ENCODE measurements at places on chromosomes 12 and 14.

- no peak for DNase-seq
Measured at GRCh38 chr12:124742678-124743077, 121.0 kb downstream of the SCARB1 start.

GRCh38 chr12:110796952-110797351 lies 49.8 kb upstream of the CCDC63 start:
- DNase-seq: no peak

- DNase-seq: no peak
Measured at GRCh38 chr14:85442996-85443395, 86.9 kb upstream of the FLRT2 start.

DNA sequence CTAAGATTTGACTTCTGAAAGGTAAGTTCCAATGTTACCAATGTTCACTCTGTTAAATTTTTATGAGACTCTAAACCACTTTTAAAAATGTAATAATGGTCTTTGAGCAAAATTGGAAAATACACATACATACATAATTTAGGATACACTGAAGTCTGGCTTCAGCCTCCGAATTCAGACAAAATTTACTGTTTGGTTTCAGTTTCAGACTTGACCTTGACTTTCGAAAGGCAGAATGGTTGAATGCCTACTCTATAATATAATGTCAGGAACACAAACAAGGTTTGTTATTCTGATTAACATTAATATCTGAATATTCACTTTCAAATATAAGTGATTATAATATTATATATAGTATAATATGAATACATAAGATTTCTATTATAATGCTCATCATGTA lies 74.1 kb upstream of the KRAS start:
- no peak for DNase-seq

- no peak for DNase-seq
Measured at GRCh38 chr14:71648725-71649124, 283.5 kb upstream of the RGS6 start.

DNA sequence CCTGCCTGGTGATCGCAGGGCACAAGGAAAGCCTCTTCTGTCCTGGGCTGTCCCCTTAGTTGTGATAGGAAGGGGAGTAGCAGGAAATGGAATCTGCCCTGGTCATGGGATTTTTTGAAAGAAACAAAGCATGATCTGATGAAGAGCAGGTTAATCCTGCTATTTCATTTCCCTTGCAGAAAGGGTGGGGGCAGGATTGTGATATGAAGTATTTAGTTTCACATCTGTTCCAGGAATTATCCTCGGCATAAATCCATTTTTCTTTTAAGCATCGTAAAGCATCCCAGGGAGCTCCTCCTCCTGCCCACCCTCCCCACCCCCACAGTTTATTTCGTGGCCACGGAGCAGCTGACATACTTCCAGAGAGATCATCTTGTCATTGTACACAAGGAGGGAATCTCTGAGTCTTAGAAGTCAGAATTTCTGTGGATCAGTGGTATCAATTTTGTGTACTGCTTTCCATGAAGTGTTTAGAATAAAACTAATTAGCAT lies 53.1 kb downstream of the TGFB3 start:
- DNase-seq: no peak

DNA sequence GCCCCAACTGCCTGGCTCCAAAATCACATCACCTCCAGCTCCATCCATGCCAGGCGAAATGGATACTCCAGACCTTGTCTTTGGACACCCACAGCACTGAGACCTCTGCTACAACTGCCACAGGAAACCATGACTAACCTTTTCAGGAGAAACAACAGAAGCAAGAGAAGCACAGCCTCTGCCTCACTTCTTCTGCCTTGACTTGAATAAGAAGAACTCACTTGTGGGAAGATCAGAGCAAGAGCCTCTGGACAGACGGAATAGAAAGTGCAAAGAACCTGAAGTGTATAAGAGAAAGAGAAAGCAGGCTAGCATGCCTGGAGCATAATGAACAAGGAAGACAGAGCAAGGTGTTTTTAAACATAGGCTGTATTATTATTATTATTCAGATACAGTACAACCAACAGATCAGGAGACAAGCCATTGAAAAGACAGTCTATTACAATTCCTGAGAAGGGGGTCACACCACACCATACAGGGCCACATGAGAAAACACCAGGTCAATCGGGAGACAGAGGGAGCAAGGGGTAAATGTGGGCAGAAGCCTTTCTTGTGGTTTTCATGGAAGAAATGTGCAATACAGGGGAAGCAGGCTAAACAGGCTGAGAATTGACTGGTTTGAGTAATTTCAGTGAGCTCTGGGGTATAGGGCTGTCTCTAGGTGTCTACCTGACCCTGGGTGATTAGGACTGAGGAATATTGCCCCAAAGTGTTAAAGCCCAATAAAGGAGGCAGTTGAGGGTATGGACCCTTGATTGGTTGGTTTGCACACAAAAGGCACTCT lies 7.4 kb upstream of the OR10P1 start:
- no peak for DNase-seq

DNA sequence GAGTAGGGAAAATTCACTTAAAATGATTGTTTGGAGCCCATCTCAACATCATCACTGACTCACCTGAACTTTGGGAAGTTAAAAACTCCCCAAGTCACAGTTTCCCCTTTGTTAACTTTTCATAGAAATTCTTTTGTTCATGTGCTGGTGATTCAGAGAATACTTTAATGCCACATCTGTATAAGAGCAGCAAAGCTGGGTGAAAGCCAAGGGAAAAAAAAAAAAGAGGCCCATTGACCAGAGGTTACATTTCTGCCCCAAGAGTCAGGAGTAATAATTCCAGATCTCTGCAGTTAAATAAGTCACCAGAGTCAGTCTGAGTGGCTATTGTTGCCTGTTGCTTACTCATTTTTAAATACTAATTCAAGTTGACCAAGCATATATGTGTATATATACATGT lies 136.4 kb upstream of the LGR5 start:
- DNase-seq: no peak

GRCh38 chr14:94330857-94331256 lies 7.7 kb upstream of the SERPINA6 start:
- no peak for DNase-seq

DNA sequence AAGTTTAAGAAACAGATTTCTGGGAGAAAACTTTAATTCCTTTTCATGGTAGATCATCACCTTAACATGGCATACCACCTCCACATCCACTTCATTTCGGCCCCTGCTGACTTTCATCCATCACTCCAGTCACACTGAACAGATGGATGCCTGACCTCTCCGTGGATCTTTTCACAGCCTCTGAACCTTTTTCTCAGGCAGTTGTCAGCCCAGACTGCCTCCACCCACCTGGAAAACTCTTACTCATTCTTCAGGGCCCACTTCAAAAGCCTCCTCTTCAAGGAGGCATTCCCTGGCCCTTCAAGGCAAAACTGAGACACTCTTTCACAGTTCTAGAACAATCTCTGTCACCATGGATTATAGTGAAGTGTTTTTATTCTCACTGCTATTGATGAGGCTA lies 52.9 kb downstream of the GXYLT1 start:
- no peak for DNase-seq

DNA sequence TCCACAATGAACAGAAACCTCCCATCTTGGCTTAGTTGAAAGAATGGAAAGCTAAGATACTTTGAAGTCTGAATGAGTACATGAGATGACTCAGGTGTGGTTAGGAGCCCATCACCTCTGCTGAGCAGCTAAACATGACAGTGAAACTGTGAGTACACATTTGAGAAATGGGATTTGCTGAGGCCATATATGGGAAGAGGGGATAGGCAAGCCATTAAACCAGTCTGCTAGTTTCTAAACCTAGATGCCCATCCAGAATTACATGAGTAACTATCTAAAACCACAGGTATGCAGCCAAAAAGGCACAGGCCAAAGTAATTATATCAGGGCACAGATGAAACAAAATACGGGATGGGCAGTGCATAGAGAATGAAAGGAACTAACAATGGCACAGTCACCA lies 41.2 kb downstream of the NKX2-1 start:
- no peak for DNase-seq

DNA sequence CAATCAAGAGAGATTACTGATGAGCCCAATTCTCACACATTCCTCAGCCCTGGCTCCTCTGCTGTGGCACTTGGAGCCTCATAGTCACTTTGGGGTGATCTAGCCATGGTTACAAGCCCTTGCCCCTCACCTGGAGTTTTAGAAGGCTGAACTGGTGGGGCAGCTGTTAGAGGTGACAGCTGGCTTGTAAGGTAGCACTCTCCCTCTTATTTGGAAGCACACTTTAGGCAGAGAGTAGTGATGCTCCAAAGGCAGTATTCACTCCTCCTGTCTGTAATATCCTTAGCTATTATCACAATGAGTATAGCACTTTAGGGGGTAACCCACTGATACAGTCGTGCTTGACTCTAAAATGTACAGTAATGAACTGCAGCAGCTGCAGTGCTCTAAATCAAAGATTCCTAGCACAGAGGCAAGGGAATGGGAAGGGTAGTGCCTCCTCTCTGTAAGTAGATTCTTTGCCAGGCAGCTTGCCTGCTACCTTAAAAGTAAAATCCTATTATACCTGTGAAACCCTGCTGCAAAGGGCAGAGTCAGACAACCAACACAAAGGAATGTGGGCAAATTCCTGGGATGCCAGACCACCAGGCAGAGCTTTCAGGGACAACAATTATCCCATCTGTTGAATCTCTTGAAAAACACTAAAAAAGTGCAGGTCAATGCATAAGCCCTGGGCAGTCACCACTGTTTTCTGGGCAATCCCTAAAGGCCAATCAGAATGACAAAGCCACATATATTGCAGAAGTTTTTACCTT lies 336.3 kb downstream of the NOVA1 start:
- no peak for DNase-seq

DNA sequence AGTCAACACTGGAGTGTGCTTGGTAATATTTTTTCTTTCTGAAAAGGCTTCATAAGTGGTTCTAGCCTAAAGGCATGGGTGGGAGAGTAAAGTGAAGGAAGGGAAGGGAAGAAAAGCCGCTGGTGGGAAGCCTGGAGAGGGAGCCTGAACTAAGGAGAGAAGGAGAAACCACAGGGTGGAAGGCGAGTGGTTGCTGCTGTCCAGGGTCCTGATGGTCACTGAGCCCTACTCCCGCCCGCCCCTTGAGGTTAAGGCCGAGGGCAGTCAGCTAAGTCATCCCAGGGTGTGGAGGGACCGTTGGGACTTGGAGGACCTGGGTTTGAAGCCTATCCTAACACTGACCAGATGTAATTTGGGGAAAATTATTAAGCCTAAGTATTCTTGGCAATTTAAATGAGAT lies 189.1 kb downstream of the PIWIL1 start:
- DNase-seq: no peak

GRCh38 chr12:42887657-42888056 lies 298.1 kb upstream of the PRICKLE1 start:
- DNase-seq: no peak

DNA sequence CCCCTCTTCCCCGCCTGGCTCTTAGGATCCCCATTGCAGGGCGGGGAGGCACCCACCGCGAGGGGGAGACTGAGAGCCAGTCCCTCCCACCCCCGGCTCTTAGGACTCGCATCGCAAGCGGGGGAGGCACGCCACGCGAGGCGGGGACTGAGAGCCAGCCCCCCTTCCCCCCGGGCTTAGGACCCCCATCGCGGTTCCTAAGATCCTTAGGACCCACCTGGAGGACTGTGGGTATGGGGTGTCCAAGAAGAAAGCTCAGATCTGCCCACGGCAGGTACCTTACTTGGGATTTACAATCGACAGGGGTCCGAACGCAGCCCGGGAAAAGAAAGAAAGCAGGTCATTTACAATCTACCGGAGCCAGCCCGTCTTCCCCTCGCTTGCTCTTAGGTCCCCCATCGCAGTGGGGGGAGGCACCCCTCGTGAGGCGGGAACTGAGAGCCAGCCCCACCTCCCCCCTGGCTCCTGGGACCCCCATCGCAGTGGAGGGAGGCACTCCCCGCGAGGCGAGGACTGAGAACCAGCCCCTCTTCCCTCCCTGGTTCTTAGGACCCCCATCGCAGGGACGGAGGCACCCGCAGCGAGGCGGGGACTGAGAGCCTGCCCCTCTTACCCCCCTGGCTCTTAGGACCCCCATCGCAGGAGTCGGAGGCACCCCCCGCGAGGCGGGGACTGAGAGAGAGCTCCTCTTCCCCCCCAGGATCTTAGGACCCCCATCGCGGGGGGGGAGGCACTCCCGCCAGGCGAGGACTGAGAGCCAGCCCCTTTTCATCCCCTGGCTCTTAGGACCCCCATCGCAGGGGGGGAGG lies 43.7 kb downstream of the DDX11 start:
- peak; percentile 62 for DNase-seq

GRCh38 chr14:95538801-95539509 lies 4.1 kb downstream of the GLRX5 start:
- DNase-seq: no peak

GRCh38 chr12:5008661-5009060 lies 35.0 kb upstream of the KCNA5 start:
- no peak for DNase-seq

DNA sequence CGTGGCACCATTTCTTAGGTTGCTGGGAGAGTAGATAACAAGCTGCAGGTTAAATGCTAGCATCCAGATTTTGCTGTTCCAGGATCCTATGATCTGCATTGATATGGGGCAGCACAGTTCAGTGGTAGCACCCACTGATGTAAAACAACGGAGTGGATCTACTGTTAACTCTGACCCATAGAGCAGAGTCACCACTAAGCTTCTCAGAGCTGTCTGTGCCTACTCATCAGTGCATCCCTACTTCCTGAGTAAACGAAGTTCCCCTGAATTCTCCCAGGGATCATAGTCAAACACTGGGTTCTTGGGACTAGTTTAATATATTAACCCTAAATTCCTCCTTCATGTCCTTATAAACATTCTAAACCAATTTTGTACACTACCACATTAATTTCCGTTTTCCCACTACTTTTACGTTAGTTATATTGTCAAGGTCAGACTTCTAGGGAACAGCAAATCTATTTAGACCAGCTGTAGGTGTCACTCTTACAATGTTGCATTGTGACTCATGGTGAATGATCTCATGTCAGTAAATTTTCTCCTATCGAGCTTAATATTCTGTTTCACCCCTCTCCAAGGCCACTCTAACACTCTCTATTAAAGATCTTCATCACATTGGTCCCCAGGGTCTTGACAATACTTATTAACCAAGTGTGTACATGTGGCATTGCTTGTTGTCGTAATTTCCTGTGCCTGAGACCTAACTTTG lies 10.3 kb downstream of the RERGL start:
- no peak for DNase-seq

DNA sequence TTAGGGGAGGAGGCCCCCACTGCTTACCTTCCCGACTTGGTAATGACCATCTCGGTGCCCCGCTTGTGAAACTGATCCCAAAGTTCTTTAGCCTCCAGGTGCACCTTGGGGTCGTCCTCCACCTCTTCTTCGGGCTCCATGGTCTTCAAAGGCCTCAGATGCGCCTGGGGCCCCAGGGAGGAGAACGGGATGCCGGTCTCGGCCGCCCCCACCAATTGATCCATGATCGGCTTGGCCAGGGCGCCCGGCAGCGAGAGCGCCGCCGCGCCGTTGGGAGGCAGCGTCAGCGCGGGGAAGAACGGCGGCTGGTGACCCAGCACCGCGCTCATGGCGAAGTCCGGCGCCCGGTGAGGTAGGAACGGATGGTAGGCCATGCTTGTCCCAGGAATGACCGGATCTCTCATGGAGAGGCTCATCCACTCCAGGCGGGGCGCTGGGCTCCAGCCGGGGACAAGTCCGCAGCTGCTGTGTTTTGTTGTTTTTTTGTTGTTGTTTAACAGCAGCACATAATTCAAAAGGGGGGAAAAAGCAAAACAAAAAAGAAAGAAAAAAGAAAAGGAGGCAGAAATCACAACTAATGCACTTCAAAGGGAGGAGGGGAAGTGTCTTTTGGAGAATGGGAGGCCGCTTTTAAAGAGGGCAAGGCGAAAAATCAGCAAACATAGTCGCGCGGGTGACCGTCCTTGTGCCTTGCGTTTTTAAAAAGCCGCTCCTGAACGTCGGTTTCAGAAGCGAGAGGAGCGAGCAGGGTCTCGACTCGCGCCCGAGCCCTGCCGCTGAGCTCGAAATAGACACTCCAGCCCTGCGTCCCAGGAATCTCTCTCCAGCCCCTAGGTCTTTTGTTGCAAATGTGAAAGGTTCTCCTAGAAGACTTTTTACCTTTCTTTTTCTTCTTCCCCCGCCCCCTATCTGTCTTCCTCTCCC lies 928 bp downstream of the TBX3 start:
- no peak for DNase-seq

All from effector memory CD8-positive, alpha-beta T cell (primary cell).